A549 treated with Hydrocortisone at 1 μM for 4 hours (cell line): ENCODE measurements at places on chromosomes 7 and 10. TPM values are rescaled to one million over a fixed set of nuclear protein-coding genes. Genes with fewer than 3 reads are reported as not detected.

The UNC5B gene
- 2.5 to 3.3 TPM (median 3.1 TPM) in 5 replicates for total RNA-seq

The C10orf62 gene
- 0.10 to 0.16 TPM in 2 of 5 replicates, not detected in the others for total RNA-seq

The FUOM gene
- total RNA-seq: 13.3 to 17.6 TPM (median 16.0 TPM) in 5 replicates

The MAT1A gene
- total RNA-seq: 0.03 to 0.10 TPM (median 0.07 TPM) in 4 of 5 replicates, not detected in the other

The FGF8 gene
- not detected in 5 replicates for total RNA-seq

The FRMD4A gene
- 2.6 to 3.8 TPM (median 3.2 TPM) in 5 replicates for total RNA-seq

The LEP gene
- total RNA-seq: not detected in 5 replicates

The EIF4H gene
- 295 to 366 TPM (median 300 TPM) in 5 replicates for total RNA-seq

The STK32C gene
- 36.4 to 49.0 TPM (median 44.8 TPM) in 5 replicates for total RNA-seq

The STOX1 gene
- total RNA-seq: 0.53 to 0.82 TPM (median 0.70 TPM) in 5 replicates

The SGMS1 gene
- total RNA-seq: 43.7 to 62.1 TPM (median 53.1 TPM) in 5 replicates

The GDF2 gene
- total RNA-seq: not detected in 5 replicates

The AVL9 gene
- total RNA-seq: 20.6 to 29.5 TPM (median 27.3 TPM) in 5 replicates

The PPP1R9A gene
- total RNA-seq: 2.8 to 4.6 TPM (median 3.7 TPM) in 5 replicates

The NPC1L1 gene
- total RNA-seq: 0.05 to 0.11 TPM (median 0.08 TPM) in 5 replicates

The RARRES2 gene
- total RNA-seq: not detected in 5 replicates

The SLC39A12 gene
- not detected in 5 replicates for total RNA-seq

The AS3MT gene
- total RNA-seq: 3.0 to 4.3 TPM (median 3.9 TPM) in 5 replicates

The SH2D4B gene
- 0.03 TPM in 2 of 5 replicates, not detected in the others for total RNA-seq

The COL1A2 gene
- total RNA-seq: not detected in 5 replicates

The LSM5 gene
- 65.0 to 111 TPM (median 102 TPM) in 5 replicates for total RNA-seq

The VWC2 gene
- total RNA-seq: not detected in 5 replicates

The TMEM254 gene
- total RNA-seq: 17.5 to 22.1 TPM (median 18.8 TPM) in 5 replicates

The NRF1 gene
- total RNA-seq: 9.2 to 11.8 TPM (median 11.2 TPM) in 5 replicates

The NPVF gene
- not detected in 5 replicates for total RNA-seq

The FRAT2 gene
- total RNA-seq: 7.1 to 10.2 TPM (median 9.1 TPM) in 5 replicates

The PNLIP gene
- total RNA-seq: 0.07 to 0.09 TPM in 2 of 5 replicates, not detected in the others

The CFTR gene
- 0.03 to 0.08 TPM in 2 of 5 replicates, not detected in the others for total RNA-seq

The ADGRA1 gene
- 0.15 to 0.34 TPM (median 0.23 TPM) in 5 replicates for total RNA-seq

The FBXL13 gene
- total RNA-seq: 0.17 to 0.78 TPM (median 0.36 TPM) in 5 replicates

The UROS gene
- total RNA-seq: 55.6 to 61.8 TPM (median 60.6 TPM) in 5 replicates

The AGAP3 gene
- 52.0 to 61.2 TPM (median 56.3 TPM) in 5 replicates for total RNA-seq

The TRIM56 gene
- total RNA-seq: 12.0 to 16.2 TPM (median 15.0 TPM) in 5 replicates

The AKR1C8 gene
- not detected in 5 replicates for total RNA-seq

The MMS19 gene
- 47.4 to 50.9 TPM (median 48.9 TPM) in 5 replicates for total RNA-seq
